ENCODE measurements at places on chromosomes 4 and X.

DNA sequence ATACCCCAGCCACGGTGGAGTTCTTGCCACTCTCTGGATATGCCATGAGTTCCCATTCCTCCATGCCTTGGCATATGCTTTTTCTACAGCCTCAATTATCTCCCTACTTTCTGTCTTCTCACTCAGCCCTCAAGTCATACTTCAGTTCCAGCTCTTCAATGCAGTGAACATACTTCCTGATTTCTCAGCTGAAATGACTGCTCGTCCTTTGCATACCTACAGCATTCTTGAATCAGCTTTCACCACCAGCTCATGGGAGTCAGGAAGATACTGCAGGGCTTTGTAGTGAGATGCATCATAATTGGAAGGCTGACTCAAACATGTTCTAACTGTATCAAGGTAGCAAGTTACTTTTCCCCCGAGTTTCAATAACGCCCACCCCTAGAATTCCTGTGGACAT, 118.4 kb downstream of the APBB2 start:
- no peak for DNase-seq

- DNase-seq = no peak
These were observed 183.0 kb upstream of the NOCT start for GRCh38 chr4:138832563-138832962.

DNA sequence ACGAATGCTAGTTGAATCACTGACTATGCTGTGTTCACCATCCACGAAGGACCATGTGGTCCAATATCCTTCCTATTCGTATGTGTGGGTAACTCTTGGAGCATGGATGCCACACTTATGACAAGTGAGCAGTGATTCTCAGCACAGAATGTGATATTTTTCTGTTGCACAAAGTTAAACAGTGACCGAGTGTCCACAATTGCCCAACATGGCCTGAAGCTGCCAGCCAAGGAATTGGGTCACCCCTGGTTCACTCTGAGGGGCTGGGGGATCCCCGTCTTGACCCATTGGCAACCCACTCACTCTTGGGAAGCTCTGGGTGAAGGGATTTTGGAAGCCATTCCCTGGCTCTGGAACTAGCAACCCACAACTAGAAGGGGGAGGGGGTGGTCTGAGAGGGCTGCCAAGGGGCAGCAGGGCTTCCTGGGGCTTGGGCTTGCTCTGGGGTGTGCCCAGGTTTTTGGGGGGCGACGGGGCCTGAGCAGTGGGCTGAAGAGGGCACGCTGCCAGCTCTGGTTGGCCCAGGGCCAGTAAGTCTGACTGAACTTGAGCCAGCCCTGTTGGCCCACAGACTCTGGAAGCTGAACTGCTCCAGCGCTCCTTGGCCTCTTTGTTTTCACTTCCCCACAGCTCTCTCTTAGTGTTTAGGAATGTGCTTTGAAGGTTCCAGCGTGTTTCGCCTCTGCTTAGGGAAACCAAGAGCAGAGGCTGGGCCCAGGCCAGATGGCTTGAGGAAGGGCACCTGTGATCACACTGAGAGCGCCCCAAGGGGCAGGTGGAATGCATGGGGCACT, 43.1 kb upstream of the BCOR start:
- DNase-seq = no peak

DNA sequence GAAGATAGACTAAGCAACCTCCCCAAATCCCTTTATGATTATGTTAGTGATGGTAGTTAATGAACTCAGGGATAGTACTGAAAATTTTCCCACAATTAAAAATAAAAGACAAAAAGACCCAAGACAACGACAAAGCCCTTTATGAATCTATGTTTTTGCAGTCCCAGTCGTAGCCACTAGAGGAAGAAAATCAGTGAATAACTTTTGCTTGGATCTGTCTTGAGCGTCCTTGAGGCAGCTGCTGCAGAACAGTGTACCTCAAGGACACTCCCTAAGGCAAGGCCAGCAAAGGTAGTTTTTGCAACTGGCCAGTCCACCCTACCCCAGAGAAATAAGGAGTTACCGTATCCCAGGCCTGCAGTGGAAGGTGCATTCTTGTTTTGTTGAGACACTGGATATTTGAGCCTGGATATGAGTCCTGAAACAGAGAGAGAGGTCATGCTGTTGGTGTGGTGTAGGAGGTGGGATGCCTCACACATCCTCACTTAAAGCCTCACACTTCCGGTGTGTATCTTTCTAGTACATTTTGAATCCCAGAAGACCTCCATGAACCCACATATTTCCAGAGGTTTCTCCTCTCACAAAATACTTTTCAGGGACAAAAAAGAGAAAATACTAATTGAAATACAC, 8.7 kb upstream of the TIMM8A start:
- no peak for DNase-seq

- no peak for DNase-seq
These were observed 21.3 kb upstream of the SULT1B1 start for GRCh38 chr4:69781458-69782418.

GRCh38 chr4:159013692-159014091, 89.2 kb upstream of the RAPGEF2 start:
- DNase-seq = no peak

- DNase-seq = no peak
These were observed 138.5 kb downstream of the CHRDL1 start for GRCh38 chrX:110657073-110657472.

GRCh38 chr4:22240814-22241213, 275.1 kb downstream of the ADGRA3 start:
- DNase-seq = no peak

DNA sequence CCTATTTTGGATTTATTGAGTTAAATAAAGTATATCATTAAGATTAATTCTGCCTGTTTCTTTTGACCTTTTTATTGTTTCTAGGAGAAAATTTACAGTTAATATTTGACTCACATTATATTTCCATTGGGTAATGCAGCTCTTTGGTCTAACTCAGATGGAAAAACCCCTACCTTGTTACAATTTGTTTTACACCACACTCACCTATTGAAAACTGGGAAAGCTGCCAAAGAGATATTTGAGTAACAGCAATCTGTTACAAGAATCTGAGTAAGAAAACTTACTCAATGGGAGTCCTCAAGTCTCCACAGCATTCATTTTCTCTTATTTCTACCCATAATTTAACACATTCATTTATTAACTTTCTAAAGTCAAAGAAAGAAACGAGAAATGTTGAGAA, 108.0 kb upstream of the TLL1 start:
- DNase-seq = no peak

GRCh38 chr4:139361301-139361700, 59.0 kb upstream of the NDUFC1 start:
- DNase-seq = no peak

- no peak for DNase-seq
These were observed 113.6 kb upstream of the PPARGC1A start for GRCh38 chr4:24003496-24003895.

DNA sequence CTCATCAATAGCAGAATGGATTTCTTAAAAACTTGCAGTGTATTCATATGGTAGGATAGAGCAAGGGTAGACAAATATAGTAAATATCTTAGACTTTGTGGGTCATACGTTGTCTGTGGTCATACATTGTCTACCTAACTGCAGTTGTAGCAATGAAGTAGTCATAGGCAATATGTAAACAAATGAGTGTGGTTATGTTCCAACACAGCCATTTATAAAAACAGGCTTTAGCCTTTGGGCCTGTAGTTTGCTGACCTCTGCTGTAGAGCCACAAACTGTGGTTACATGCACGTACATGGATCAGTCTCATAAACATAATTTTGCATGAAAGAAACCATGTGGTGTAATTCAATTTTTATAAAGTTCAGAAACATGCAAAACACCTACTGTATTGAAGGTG, 98.9 kb downstream of the LARP1B start:
- no peak for DNase-seq

DNA sequence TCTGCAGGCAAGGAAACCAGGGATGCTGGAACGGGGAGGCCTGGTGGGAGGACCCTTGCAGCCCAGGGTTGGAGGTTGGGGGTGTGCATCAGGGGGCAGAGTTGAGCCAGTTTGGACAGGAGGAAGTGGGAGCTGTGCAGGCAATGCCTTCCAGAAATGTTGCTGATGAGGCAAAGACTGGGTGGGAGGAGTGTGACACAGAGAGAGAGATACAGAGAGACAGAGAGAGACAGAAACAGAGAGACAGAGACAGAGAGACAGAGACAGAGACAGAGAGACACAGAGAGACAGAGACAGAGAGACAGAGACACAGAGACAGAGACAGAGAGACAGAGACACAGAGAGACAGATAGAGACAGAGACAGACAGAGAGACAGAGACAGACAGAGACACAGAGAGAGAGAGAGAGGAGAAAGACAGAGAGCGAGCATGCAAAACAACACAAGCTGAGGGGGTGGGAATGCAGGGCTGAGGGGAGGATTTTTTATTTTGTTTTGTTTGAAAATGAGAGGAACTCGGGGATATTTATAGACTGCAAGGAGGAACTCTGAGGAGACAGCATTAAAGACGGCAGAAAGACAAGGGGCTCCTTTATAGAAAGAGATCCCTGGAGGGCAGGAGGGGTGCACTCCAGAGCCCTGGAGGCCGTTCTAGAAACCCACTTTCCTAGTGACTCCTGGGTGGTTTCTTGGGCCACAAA, 1.9 kb upstream of the HAUS3 start:
- DNase-seq = no peak

GRCh38 chrX:106331606-106332005, 163.5 kb downstream of the PWWP3B start:
- DNase-seq = no peak

Data from activated CD4-positive, CD25-positive, alpha-beta regulatory T cell (primary cell).